ENCODE measurements at places on chromosomes 12 and 14. TPM values are rescaled to one million over a fixed set of nuclear protein-coding genes. Genes with fewer than 3 reads are reported as not detected.

DNA sequence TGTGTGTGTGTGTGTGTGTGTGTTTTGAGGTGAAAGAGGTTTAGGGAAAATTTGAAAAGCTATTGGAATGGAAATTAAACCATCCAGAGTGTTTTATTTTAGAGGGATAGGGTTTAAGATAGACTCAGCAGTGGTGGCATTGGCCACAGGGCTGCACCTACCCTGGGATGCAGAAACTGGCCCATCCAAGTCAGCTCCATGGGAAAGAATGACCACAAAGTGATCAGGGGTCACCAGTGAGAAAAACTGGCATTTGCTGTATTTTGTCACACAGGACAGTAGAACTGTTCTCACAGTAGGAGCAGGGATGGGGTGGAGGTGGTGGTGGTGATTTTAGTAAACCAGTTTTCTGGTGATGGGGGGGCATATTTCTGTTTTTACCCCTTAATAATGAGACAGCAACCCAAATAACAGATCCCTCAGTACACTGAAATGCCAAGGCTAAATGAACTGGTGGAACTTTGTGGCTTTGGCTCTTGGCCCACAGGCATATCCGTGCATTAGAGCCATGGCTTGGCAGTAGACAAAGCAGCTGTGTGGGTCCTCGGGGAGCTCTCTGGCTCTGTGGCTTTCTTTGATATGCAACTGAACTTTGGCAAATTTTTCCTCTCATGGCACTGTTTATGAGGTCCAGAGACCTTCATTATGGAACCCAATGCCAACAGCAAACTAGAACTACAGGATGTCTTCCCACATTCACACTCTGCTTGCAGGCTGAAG, 348.3 kb downstream of the ZFP36L1 start:
- no peaks in the 10 kb centered on the region for H3K27me3 ChIP-seq
- H3K36me3 ChIP-seq: no peaks in the 10 kb centered on the region
- no peaks in the 10 kb centered on the region for H3K4me1 ChIP-seq
- no peak overlapping the region for H3K4me3 ChIP-seq
- DNase-seq: no peak

DNA sequence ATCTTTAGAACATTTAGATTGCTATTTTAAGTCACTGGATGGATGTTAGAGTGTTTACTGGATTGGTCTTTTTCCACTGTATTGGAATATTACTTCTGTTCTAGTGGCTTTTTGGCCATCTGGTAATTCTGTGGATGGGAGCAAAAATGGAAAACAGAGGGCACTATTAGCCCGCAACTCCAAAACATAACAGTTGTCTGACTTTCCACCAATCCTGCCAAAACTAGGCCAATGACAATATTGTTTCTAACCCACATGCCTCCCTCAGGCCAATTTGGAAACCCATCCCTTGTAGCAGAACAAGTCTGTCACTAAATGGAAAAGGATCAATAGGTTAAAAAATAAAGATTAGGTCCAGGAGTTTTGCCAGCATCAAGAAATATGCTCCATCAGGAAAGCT, 97.8 kb downstream of the ETNK1 start:
- peaks cover 14% of the 10 kb centered on the region for H3K27me3 ChIP-seq
- no peak overlapping the region for H3K4me3 ChIP-seq
- H3K4me1 ChIP-seq: no peaks in the 10 kb centered on the region
- DNase-seq: no peak

DNA sequence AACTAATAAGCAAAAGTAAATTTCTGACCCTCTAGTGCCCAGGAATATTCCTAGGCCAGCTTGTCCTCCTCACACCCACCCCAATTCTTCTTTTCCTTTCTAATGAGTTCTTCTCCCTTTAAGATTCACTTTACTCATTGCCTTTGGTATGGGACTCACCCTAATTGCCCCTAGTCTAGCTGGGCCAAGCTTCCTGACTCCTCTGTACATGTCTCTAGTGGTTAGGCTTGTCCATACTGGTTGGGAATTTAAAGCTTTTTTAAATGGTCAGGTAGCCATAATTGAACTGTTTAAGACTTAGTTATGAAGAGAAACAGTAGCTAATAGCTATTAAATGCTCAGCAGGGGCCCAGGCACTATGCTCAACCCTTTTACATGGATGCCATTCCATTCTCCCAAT, 248.2 kb downstream of the C12orf42 start:
- H3K4me1 ChIP-seq: no peaks in the 10 kb centered on the region
- H3K4me3 ChIP-seq: no peak overlapping the region
- H3K36me3 ChIP-seq: no peaks in the 10 kb centered on the region

- peaks cover 19% of the 10 kb centered on the region for H3K36me3 ChIP-seq
- no peak for DNase-seq
- H3K27ac ChIP-seq: no peak overlapping the region
Measured at GRCh38 chr12:50157259-50157658, 9.9 kb downstream of the CERS5 start.

DNA sequence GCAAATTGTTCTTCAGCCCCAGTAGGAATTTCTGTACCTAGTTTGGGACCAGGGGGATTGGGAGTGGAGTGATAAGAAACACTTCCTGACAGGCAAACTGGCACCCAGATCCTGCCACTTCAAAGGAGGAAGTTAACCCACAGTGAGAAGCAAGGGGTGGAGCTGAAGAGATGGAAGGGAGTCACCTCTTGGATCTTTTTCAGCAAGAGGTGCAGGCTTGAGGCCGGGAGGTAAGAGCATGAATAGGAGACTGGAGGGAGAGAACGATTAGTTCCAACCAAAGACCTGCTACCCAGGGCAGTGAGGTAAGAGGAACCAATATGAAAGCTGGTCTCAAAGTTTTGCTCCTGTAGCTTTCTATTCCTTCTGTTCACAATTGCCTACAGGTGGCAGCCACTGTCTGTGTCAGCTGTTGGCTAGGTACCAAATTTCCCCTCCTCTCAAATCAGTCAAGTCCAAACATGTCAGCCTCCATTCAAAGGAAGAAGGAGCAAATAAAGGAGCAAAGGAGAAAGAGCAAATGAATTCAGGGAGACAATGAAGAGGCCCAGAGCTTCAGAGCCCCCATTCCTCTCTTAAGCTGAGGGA, 14.9 kb upstream of the TAC3 start:
- H3K27ac ChIP-seq: peak overlapping the region; percentile 53
- peak overlapping the region; percentile 34 for H3K4me3 ChIP-seq
- no peak for DNase-seq
- peaks cover 2% of the 10 kb centered on the region for H3K36me3 ChIP-seq
- H3K4me1 ChIP-seq: peaks cover 30% of the 10 kb centered on the region
- no peaks in the 10 kb centered on the region for H3K27me3 ChIP-seq

Gene PAPLN
- total RNA-seq: 0.72 TPM

Gene HOXC13
- not detected for total RNA-seq

DNA sequence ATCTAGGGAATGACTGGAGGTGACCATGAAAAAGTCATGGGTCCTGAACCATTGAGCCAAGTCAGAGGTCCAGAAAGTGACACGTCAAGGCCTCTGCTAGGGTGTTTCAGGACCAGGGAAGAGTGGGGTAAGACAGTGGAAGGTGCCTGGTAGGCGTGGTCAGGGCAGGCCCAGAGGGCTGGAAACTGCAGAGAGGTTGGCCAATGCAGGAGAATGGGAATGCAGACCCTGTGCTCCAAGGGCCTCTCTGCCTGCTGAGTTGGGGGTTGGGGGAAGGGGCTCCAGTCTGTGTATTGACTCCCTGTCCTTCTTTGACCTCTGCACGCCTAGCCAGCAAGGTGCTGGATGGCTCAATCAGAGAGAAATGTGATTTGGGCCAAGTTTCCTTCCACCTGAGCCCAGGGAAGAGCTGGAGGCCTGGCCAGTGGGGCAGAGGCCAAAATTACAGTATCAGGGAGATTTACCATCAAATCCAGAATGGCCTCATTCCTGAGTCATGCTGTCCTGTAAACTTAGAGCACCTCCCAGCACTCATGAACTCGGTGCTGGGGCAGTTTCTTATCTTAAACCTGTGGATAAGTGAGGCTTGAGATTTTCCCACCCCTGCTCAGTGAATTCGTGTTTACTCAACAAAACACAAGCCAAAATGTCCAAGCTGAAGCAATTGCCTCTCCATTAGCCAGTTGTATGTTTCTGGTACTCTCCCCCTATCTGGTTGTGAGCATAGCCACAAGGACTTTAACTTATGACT, 24.4 kb downstream of the IRF2BPL start:
- no peaks in the 10 kb centered on the region for H3K27me3 ChIP-seq
- H3K4me3 ChIP-seq: no peak overlapping the region
- H3K4me1 ChIP-seq: peaks cover 20% of the 10 kb centered on the region

GRCh38 chr12:108479364-108480070, 35.6 kb upstream of the FICD start:
- no peak overlapping the region for H3K4me3 ChIP-seq
- H3K27ac ChIP-seq: no peak overlapping the region
- H3K27me3 ChIP-seq: peaks cover 6% of the 10 kb centered on the region

Data from activated naive CD8-positive, alpha-beta T cell treated with anti-CD3 and anti-CD28 coated beads, Interleukin-2, amount 10 ng/mL, durations not matched to agents 7 days and 5 days (primary cell).